ENCODE measurements at places on chromosomes 7 and 10.

DNA sequence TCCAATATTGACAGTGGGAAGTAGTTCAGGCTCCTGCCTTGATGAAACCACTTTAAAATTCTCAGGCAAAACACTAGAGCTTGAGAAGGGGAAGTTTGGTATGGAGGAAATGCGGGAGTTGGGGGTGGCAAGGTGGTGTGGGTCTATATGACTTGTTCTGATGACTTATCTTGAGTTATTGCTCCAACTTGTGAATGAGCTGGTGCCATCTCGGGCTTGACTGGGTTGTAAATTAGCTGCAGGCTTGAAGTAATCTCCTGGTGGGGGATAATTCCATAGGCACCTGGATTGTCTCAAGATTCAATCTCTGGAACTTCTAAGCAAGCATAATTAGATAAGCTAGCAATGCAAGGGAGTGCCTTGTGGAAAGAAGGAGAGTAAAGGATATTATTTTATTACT, 29.0 kb downstream of the MRPL32 start:
- no peak for ATAC-seq

GRCh38 chr10:131888186-131888604, 12.6 kb upstream of the PPP2R2D start:
- ATAC-seq = no peak

DNA sequence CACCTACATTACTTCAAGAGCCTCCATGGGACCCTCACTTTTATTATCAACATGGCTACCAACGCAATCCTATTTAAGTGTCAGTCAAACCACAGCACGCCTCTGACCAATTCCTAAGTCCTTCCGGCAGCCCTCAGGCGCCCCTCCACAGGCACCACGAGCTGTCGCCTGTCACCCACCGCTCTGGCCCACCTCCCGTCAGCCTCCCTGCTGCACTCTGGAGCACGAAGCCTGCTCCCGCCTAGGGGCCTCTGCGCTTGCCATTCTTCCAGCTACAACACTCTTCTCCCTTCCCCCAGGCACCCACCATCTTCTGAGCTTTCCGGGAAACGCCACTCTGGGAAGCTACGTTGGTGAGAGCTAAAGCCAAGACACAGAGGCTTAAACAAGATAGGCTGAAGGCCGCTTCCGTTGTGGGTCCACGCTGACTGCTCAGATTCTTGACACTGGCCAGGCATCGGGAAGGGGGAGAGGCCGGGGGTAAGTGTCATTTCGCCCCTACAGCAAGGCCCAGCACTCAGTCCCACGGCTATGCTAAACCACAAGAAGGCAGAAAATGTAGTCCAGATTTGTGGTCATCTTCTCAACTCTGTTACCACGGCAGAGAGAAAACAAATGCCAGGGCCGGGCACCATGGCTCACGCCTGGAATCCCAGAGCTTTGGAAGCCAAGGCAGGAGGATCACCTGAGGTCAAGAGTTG, 56.7 kb downstream of the GNA12 start:
- ATAC-seq = no peak

GRCh38 chr10:61642676-61643075, 20.1 kb upstream of the CABCOCO1 start:
- ATAC-seq = no peak

DNA sequence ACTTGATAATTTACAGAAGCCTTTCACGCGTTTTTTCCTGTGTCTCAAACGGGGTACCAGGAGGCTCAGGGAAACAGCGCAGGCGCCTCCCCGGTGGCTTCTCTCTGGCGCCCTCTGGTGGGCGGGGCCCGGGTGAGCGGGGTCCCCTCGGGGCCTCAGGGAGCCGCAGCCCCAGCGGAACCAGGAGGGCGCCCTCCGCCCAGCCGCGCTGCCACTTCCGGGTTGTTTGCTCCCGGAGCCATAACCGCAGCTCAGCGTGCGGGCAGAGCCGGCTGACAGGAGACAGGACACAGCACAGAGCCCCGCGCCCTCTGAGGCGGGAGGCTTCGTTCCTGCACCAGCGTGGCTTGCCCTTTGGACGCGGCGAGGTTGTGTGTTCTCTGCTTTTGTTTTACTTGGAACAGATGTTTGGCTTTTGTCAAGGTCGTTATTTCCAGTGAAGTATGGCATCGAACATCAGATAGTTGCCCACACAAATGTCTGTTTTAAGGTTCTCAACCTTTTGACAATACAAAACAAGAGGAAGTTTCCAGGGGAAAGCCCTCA, 6.9 kb upstream of the CYP2E1 start:
- peak; percentile 99 for ATAC-seq

GRCh38 chr7:1861799-1862458, 191.9 kb downstream of the ELFN1 start:
- no peak for ATAC-seq

DNA sequence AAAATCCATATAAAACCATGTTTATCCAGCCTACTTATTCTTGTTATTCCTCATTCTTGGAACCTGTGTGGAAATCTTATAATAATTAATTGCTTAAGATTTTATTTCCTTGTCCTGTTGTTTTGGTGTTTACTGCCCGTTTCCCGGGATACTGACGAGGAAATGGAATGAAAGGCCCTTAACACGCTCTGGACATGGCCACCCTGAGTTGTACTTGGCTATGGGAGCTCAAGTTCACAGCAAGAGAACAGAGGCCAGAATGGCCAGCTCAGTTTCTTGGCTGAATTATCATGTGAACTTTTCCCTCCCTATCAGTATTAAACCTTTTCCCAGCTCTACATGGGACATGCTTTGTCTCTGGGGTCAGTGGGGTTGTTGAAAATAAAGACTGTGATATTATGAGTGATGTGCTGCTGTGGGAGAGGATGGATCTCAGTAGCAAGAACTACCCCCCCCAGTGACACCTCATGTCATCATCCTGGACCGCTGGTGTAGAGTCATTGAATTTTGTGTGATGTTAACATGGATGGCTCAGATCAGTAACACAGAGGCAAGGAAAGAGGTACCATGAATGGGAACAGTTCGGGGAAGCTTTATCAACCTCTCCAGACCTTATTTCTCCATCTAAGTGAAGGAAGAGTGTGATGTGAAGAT, 87.0 kb upstream of the IGFBP3 start:
- ATAC-seq = no peak

DNA sequence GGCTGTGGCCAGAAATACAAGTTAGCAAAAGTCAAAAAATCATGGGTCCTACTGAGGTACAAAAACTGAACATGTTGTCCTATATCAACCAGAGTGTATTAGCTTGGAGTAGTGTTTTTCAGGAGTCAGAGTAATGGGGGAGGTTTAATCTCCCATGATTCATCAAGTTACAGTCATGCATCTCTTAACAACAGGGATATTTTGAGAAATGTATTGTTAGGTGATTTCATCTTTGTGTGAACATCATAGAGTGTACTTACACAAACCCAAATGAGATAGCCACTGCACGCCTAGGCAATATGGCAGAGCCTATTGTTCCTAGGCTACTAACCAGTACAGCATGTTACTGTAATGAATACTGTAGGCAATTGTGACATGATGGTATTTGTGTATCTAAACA, 14.9 kb upstream of the TES start:
- no peak for ATAC-seq

DNA sequence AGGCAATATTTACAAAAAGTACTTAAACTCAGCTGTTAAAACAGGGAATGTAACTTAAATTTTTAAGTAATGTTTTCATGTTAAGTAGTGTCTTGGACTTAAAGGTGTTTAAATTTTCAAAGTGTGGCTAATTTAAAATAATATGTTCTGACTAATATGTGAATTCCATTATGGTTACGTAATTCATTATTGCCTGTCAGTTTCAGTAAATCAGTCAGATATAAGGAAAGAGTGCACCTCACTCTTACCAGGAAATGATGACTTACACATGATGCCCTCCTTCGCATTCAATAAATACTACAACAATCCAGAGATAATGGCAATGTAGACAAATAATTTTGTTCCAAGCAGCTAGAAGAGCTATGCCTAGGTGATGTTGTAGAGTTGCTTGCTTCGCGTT, 69.0 kb upstream of the WNT16 start:
- ATAC-seq = no peak

DNA sequence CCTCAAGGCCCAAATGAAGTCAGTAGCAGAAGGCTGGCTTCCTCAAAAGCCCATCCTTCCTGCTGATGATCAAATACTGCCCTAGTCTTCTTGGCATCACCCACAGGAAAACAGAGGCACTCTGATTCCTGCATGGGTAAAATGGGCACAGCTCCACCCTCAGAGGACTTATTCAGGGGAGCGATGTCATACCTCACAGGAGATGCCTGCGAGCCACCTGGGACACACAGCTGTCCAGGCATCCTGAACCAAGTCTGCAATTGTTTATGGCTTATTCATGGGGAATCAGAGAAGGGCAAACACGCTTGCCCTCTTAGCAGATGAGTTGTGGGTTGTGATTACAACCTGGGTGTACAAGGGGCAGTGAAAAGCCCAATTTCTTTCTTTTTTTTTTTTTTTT, 22.0 kb upstream of the LMTK2 start:
- no peak for ATAC-seq

DNA sequence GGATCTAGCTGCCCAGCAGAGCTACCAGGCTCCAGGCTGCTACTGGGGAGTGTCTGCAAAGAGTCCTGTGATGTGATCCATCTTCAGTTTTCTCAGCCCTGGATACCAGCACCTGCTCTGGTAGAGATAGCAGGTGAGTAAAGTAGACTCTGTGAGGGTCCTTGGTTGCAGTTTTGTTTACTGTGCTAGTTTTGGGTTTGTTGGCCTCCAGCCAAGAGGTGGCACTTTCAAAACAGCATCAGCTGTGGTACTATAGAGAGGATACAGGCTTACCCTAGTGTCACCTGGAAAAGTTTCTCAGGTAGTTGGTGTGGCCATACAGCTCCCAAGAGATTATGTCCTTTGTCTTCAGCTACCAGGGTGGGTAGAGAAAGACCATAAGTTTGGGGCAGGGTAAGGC, 56.3 kb downstream of the MTERF1 start:
- ATAC-seq = no peak

- ATAC-seq = no peak
Measured at GRCh38 chr10:63671317-63671937, 150.2 kb downstream of the REEP3 start.

DNA sequence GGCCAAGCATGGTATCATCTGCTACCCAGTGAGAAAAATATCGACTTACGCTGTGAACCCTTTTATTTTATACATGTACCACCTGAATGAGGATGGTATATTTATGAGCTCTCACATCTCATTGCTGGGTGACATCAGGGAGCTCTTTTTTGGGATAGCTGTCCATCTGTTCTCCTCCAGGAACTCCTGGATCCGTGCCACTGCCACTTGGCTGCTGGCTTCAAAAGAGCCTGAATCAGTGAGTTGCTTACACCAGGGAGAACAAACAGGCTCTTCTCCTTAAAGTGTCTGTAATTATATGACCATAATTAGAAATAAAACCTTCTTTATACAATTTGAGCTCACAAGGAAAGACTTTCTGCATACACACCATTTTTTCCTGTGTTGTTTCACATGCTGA, 106.2 kb downstream of the KAT6B start:
- ATAC-seq = no peak

DNA sequence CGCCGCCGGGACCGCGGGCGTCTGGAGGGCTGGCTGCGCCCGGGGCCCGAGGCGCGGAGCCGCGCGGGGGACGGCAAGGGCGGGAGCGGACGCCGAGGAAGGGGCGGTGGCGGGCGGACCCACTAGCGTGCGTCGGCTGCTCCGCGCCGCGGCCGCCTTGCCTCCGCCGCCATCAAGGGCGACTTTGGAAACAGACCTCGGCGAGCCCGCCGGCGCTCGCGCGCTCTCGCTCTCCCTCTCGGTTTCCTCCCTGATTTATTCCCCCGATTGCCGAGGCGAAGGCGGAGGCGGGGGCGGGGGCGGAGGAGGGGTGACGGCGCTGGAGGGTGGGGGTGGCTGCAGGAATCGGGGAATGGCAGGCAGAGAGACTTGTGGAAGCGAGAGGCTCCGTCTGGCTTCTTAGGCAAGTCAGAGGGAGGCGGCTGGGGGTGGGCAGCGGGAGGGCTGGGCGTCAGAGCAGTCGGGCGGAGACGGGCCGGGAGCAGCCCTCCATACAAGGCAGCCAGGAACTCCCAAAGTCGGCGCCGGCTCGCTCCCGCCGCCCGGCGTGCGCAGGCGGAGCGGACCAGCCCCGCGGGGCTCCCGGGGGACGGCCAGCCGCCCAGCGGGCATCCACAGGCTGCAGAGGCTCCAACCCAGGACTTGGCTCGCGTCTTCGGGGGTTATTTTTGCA, at the start of gene CACNA2D1:
CACNA2D1 (minus strand) TSS at position 231 of the 673 bp plus-strand sequence.
- no peak for ATAC-seq

- no peak for ATAC-seq
Measured at GRCh38 chr10:36026081-36026480, 384.0 kb upstream of the FZD8 start.

- peak; percentile 55 for ATAC-seq
Measured at GRCh38 chr10:63145782-63146181, 12.7 kb downstream of the NRBF2 start.

DNA sequence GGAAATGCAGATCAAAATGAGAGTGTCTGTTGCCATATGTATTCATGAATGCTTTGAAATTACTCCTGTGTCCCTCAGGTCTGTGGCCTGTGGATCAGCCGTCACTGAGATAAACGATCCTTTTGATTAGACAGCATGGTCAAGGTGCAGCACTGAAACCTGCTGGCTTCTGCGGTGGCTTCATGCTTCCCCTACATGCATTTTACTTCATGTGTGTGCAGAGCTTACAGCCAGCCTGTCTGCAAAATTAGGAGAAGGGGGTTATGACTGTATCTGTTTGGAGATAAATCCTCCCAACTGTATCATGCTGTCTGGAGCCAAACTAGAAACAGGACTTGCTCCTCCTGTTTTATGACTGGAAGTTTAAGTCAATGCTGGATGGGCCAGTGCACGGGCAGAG, 71.0 kb upstream of the PLPP4 start:
- ATAC-seq = no peak

GRCh38 chr7:72101444-72101843, 310.7 kb downstream of the CALN1 start:
- no peak for ATAC-seq

DNA sequence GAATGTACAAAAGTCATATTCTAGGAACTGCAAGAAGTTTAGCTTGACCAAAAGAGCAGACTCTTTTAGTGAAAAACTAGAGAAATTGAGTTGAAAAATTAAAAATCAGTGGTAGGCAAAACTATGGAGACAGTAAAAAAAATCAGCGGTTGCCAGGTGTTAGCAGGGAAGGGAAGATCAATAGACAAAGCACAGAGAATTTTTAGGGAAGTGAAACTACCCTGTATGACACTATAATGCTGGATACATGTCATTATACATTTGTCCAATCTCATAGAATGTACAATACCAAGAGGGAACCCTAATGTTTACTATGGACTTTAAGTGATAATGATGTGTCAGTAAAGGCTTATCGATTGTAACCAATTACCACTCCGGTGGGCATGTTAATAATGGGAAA, 761.9 kb downstream of the MAGI2 start:
- no peak for ATAC-seq

Measured in activated CD4-positive, CD25-positive, alpha-beta regulatory T cell treated with anti-CD3 and anti-CD28 coated beads, Interleukin-2, amount 50 U/mL, for 24 hours (primary cell).